ENCODE measurements at places on chromosomes 4 and X.

DNA sequence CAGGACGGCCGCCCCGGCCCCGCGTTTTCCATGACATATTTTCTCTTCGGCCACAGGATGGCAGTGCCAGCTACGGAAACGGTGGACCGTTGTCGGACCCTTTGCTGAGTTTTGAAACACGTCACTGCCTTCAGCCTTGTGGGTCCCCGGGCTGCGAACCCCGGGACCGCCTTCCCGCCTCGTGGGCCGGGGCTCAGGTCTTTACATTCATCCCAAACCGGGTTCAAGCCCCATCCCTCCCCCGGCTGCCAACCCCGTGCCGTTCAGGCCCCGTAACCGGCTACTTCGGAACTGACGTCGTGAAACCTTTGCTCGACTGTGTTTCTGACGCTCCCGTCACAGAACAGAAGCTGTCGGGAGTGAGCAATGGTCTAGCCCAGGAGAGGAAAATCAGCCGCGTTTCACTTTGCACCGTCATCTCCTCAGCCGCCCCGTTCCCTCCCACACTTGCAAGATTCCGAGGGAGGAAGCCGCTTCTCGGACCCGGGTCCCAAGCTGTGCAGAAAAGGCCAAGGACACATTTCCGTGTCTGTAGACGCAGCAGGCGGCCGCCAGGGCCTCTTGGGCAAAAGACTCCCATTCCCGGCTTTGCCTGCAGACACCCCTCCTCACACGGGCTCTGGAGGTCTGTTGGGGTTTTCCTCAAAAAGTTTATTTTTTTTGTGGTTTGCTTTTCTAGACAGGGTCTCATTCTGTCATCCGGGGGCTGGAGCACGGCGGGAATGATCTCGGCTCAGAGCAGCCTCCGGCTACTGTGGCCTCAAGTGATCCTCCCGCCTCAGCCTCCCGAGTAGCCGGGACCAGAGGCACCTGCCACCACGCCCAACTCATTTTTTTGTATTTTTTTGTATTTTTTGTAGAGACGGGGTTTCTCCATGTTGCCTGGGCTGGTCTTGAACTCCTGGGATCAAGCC is 41.4 kb upstream of the PPP2R3B start:
- no peak for DNase-seq

DNA sequence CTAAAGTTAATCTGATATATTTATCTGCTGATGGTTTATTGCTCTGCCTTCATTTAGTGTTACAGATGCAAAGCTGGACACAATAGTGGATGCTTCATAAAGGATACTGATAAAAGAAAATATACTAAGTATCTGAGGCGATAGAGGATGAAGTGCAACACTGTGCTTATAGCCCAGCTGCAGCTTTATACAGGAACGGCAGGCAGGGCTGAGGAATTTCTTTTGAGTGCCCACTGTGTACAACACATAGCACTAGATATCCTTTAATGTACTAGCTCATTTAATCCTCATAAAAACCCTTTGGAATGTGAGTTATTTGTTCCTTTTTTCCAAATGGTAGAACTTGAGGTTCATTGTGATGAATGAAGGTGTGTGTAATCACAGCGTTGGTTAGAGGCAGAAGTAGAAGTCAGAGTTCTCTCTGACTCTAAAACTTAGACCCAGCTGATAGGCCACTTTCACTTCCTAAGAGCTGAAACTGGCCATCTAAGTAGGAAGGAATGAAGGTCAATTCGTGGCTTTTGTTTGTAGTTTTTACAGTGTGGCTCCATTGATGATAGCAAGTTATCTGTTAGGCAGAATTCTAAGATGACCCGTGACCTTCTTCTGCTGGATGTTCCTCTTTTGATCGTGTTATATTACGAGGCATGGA is 138.0 kb downstream of the VEGFC start:
- DNase-seq: no peak

GRCh38 chr4:154642373-154643009 is 30.0 kb upstream of the FGG start:
- no peak for DNase-seq

GRCh38 chr4:143241892-143242291 is 57.2 kb downstream of the USP38 start:
- DNase-seq: no peak

GRCh38 chr4:81647388-81647787 is 175.7 kb upstream of the RASGEF1B start:
- no peak for DNase-seq
